ENCODE measurements at places on chromosomes 2 and 18.

DNA sequence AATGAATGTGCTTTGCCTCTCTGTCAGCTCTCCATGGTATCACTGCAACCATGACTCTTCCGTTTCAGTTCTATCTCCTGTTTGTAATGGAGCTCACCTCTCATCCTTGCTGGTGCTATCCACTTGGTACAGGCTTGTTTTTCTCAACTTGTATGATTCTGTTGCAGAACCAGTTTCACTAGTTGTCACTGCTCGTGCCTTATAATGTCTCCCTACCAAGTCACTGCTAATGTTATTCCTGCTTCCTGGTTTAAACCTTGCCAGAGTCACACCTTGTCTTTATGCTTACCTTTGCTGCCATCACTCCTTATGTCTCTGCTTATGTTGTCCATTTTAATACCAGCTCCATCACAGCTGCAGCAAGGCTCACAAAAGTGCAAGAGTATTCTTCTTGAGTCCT, 1191.0 kb upstream of the LRRTM1 start:
- DNase-seq, result no peak

- DNase-seq, result no peak
Measured at GRCh38 chr2:238138331-238139195, at the start of gene KLHL30. TSS of gene KLHL30 (plus strand) at chr2:238138668. CDS start at chr2:238140755, 2,087 bp downstream.

DNA sequence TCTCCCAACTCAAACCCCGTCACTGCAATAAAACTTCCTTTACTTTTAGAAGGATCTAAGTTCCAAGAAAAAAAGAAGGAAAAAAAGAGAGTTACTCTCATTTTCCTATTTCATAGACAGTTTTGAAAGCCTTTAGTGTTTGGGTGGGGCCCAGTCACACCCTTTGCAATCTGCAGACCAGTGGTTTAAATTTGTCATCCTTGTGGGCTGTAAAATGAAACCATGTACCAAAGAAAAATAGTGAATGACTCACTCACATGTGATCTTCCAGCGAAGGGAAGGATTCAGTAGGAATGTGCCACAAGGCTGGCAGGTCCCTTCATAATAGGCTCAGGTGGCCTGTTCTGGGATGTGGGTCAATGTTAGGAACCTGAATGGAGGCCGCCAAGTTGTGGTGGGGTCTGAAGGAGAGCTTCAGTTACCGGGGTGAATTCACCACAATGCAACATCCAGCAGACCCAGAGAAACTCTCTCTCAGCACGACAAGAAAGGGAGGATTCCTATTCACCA, 28.3 kb downstream of the ANXA4 start:
- DNase-seq, result no peak

DNA sequence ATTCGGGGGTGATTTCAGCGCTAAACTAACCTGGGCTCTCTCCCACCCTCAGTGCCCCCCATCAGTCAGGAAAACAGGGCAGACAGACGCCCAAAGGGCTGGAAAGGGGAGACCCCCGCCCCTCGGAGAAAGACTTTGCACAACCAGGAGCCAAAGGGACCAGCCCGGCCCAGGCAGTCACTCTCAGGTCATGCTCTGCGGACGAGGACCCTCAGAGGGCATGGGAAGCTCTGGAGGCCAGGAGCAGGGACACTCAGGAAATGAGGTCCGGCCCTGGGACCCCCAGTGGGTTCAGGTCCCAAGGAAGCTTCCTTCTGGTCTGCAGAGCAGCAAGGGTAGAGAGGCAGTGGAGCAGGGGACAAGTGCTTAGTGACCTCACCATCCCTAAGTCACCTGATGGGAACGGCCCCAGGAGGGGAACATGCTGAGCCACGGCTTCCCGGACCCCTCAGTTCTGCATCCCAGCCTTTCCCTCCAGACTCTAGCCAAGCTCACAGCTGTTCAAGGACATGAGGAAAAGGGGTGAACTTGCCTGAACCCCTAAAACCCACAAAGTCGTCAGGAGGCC, 88.0 kb upstream of the GPC1 start:
- no peak for DNase-seq

GRCh38 chr2:222827417-222827816, 33.4 kb upstream of the ACSL3 start:
- no peak for DNase-seq

Measured in stimulated activated CD8-positive, alpha-beta memory T cell treated with anti-CD3 and anti-CD28 coated beads, Interleukin-15, amount 100 ng/mL, for 4 hours (primary cell).